Activated effector memory CD4-positive, alpha-beta T cell treated with Interleukin-2 at 50 U/mL for 16 hours (primary cell): ENCODE measurements at places on chromosomes 3 and 15.

GRCh38 chr15:38267421-38268022, 14.9 kb downstream of the SPRED1 start:
- DNase-seq, result no peak

- peak; percentile 83 for DNase-seq
Observed at GRCh38 chr3:50237754-50238548, 1.9 kb downstream of the GNAI2 start.

GRCh38 chr15:31274496-31275330, 51.9 kb upstream of the KLF13 start:
- no peak for DNase-seq

DNA sequence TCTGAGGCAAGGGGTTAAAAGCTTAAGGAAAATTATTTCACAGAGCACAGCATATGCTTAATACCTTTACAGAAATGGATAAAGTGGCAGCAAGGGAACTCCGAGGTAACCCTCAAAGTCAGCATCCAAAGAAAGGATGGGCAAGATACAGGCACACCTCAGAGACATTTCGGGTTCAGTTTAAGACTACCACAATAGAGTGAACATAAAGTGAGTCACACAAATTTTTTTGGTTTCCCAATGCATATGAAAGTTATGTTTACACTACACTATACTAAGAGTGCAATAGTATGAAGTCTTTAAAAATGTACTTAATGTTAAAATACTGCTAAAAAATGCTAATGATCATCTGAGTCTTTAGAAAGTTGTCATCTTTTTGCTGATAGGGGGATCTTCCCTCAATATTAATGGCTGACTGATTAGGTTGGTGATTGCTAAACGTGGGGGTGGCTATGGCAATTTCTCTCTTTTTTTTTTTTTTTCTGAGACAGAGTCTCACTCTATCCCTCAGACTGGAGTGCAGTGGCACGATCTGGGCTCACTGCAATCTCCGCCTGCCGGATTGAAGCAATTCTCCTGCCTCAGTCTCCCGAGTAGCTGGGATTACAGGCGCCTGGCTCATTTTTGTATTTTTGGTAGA, 10.0 kb downstream of the UBR1 start:
- DNase-seq, result no peak

- no peak for DNase-seq
Observed at GRCh38 chr15:62546628-62547027, 381.5 kb upstream of the C2CD4B start.

DNA sequence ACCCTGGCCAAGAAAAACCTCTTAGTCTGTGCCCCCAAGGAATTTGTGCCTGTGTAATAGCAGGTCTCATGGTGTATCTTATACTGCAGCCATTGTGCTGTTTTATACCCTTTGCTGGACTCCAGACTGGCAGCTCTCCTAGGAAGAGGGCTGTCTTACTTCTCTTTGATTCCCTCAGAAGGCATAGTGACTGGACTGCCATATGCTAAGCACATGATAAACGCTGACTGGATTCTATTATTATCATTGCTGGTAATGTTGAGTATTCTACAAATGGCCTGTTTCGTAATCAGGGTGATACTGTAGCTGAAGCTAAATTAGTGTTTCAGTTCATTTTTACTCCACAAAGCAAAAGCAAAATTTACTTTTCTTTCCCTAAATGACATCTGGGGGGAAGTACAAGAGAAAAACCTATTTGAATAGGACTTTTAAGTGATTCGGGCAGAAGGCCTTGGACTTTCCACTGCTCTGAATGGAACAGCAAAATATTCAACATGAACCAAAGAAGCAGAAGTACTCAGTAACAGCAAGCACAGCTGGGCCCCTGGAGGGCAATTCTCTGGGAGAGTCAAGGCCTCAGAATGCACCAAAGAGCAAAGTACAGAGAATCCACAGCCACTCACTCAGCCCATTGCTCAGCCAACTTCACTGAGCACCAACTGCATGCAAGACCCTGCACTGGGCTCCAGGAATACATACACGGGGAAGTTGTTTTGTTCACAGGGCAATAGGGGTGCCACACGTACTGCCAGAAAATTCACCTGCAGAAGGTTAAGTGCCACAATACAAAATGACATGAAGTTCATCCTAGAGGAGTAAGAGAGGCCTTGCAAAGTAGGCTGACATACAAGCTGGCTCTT, 7.9 kb upstream of the BCL2A1 start:
- DNase-seq, result no peak

DNA sequence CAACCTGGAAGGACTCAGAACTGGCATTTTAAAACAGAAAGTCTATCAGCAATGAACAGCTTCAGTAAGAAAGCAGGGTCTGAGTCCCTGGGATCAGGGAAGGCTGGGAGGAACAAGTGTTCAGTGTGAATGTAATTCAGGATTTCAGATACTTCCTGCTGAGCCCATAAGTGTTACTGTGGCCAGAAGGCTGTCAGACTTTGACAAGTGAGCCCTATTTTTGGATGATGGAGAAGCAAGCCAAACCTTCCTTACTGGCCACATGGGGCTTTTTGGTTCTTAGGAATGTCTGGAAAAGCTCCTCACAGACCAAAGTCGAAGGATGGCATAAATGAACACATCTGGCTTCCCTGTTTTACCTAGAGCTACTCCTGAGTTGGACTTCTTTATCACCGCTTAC, 157.2 kb downstream of the BBX start:
- no peak for DNase-seq

DNA sequence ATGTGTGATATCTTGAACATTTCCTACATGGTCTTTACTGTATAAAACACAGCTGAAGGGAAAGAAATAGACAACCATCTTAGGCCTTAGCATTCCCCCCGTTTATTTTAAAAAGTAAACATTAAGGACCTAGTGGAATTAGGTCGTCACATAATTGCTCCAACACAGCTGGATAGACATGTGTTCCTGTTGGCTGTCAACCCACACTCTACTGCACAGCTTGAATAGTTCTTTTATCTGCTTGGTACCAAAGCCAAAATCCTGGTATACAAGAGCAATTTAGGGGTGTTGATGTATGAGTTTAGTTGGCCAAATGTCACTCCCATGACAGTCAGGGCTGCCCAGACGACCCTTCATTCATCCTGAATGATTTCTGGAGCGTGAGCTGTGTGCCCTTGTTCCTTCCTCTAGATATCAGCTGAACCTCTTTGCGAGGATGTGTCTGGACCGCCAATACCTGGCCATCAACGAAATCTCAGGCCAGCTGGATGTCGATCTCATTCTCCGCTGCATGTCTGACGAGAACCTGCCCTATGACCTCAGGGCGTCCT, 179.7 kb downstream of the ITPR1 start:
- no peak for DNase-seq

DNA sequence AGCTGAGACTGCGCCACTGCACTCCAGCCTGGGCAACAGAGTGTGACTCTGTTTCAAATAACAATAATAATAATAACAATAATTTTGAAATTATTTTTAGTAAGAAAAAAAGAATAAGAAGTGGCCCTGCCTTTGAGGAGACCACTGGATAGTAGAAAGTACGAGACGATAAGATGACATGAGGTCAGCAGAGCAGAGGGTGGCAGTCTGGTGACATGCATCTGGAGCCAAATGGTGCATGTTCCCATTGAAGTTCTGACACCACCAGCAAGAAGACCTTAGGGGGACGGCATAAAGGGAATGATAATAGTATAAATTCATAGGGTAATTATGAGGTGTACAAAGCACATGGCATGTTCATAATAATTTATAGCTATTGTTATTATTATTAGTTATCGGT, 542.2 kb upstream of the TBL1XR1 start:
- no peak for DNase-seq

DNA sequence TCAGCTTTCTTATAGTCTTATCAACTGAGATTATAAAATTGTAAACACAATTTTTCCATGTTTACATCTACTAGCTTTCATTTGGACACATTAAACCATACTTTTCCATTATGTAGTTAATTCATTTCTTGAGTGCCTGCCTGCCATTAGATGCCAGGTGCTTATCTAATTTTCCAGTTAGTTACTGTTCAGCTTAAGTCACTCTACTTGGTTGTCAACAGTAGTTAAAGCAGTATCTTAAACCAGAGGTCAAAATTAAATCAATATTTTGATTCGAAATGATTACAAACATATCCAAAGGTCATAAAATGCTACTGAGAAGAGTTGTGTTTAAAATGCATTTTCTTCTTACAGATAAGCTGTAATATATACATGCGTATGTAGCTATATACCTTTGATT, 56.2 kb upstream of the UBP1 start:
- DNase-seq, result no peak

GRCh38 chr15:64775551-64776401, at the start of gene RBPMS2:
Gene RBPMS2, minus strand, starts transcription at chr15:64775589. Its CDS starts 270 bp downstream, at chr15:64775319.
- no peak for DNase-seq

DNA sequence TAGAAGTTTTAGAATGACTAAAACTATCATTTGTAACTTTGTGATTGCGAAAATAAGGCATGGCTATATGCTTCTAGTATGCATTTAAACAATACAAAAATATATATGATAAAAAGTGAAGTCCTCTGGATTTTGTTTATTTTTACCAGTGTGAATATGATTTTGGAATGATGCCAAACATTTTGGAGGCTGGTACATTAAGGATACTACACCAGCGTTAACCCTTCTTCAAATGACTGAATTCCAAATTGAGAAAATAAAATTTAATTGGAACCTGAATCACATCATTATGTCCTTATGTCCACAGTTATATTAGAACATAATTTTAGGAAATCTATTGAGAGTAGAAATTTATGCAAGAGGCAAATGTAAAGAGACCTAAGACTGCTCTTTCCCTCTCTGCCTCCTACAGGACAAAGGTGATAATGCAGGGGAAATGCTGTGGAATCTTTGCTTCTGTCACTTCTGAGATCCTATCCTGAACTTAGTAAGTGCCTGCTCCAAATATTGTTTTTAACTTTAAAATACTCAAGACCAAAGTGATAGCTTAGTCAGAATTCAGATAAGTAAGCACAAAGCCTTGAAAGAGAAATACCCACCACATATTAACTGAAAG, 121.1 kb upstream of the NANOGP8 start:
- no peak for DNase-seq

DNA sequence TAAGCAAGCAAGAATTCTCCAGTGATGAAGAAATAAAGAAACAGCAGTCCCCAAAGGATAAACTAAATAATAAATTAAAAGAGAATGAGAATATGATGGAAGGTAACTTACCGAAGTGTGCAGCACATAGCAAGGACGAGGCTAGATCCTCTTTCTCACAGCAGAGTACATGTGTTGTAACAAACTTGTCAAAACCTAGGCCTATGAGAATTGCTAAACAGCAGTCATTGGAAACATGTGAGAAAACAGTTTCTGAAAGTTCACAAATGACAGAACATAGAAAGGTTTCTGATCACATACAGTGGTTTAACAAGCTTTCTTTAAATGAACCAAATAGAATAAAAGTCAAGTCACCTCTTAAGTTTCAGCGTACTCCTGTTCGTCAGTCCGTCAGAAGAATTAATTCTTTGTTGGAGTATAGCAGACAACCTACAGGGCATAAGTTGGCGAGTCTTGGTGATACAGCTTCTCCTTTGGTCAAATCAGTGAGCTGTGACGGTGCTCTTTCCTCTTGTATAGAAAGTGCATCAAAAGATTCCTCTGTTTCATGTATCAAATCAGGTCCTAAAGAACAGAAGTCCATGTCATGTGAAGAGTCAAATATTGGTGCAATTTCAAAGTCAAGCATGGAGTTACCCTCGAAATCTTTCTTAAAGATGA, 4.5 kb upstream of the SCG5 start:
- no peak for DNase-seq

DNA sequence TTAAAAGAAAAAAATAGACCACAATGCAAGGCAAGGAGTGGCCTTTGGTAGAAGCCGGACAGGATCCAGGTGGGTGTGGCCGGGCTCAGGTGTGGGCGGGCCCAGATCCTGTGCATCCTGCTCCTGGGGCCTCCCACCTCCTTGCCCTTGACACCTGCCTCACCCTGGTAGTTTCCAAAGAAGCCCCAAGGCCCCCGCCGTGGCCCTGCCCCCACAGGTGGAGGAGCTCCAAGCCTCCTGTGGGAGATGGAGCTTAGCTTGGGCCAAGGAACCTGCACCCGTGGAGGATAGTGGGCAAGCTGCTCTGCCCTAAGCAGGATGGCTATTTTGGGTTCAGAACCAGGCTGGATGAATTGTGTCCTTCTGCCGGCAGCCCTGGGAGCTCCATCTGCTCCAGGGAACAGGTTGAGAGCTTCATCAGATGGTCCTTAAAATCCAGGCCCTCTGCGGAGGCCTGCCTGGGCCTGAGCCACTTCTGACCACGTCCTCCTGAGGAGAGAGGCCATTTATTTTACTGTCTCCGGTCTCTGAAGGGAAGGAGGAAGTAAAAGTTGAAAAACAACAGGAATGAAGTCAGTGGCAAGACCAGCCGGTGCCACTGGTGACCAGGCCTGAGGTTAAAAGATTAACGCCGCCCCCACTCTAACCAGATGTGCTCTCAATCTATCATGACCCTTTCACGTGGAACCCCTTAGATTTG, 53.9 kb upstream of the KLF13 start:
- DNase-seq, result no peak

- no peak for DNase-seq
Observed at GRCh38 chr3:43331381-43331780, 45.0 kb downstream of the SNRK start.

GRCh38 chr3:56655709-56656108, 27.4 kb downstream of the TASOR start:
- DNase-seq, result no peak

DNA sequence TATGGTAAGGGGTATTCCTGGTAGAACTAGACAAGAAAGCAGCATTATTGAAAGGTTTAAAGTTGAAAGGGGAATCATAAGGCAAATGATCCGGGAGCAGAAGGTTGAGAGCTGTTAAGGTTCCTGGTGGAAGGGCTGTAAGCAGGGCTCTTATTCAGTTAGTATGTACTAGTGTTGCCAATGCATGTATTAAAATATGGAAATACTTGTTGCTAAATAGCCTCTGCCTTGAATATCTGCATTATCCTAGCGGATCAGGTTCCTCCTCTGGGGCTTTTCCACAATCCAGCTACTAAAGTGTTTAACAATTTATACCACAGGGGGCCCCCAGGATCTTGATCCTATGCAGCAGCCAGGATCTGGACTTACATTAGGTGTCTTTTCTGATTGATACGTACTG, 7.3 kb upstream of the COPB2 start:
- no peak for DNase-seq

DNA sequence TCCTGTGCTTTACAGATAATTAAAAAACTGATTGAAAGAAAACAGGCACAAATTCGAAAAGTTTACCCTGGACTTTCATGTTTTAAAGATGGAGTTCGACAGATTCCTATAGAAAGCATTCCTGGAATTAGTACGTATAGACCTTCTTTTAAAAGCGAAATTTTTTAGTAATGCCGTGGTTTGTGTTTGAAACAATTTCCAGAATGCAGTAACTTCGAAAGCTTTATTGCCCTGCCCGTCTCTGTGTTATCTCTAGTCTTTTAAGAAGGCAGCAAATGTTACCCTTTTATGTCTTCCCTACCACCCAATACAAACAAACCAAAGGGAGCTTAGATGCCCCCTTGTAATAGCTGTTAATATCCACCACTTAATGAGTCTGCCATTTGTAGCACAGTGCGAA, 39.7 kb downstream of the SGO1 start:
- DNase-seq, result no peak

- no peak for DNase-seq
Observed at GRCh38 chr3:140552403-140552802, 125.5 kb upstream of the TRIM42 start.
